ENCODE measurements at places on chromosomes 7 and 10.

GRCh38 chr7:37669818-37670217 lies 13.7 kb upstream of the GPR141 start:
- DNase-seq = no peak

DNA sequence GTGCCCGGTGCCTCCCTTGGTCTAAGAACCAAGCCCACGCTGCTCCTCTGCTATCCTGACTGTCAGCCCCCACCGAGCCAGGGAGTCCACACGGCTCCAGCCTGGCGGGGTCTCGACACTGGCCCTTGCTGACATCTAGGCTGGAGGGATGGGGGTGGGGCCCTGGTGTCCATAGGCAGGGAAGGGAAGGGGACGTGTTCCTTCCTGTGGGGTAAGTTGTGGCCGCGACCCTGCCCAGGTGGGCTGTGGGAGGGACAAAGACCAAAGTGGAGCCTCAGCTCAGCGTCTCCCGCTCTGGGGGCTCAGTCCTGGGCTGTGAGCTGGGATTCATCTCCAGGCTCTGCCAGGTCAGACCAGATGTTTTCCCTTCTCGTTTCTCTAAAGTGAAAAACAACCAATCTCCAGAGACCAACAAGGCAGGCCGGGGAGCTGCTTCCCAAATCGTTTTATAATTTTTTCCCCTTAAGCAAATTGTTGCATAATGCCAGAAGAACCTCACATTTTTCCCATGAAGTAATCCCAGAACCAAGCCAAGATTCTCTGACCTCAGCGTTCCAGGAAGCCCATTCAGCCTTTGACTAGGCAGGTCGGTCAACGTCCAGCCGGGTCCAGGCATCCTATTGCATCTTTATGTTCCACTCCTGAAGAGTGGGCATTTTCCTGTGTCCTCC lies 101.2 kb downstream of the RGS10 start:
- DNase-seq = no peak

DNA sequence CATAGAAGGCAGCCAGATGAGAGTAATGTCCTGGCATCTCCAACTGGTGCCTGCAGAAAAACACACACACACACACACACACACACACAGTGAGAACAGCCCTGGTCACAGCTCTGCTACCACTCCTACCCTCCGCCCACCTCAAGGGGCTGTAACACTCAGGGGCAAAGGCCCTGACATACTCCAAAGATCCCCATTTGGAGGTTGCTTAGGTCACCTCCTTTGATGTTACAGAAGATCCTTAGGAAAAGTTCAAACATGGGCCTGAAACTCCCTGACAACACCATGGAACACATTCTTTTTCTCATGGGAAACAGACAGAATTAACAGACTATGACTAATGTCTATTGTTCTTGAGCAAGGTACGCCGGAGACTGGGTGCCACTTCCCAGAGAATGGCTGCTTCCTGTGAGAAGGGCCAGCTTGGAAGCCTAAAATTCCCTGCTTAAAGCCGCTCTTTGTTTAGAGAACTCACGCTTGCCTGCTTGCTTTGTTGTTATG lies 27.7 kb downstream of the DENND11 start:
- DNase-seq = no peak

DNA sequence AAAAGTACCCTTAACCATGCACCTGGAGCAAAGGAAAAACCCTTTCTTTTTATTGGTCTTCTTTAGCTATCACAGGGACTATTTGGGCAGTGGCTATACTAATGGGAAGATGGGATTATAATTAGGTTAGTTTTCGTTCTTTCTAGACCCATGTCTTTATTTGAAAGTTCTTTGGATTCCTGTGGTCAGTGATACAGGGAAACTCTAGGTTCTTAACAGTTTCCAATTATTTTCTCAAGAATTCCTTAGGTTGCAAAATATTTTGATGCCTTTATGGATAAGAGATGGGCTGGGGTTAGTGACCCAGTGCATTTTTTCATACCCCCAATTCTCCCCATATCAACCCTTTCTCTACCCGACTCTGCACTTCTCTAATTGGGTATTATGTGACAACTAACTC lies 49.0 kb downstream of the ADD3 start:
- DNase-seq = no peak

- no peak for DNase-seq
These were observed 202.0 kb upstream of the NRP1 start for GRCh38 chr10:33536508-33536907.

DNA sequence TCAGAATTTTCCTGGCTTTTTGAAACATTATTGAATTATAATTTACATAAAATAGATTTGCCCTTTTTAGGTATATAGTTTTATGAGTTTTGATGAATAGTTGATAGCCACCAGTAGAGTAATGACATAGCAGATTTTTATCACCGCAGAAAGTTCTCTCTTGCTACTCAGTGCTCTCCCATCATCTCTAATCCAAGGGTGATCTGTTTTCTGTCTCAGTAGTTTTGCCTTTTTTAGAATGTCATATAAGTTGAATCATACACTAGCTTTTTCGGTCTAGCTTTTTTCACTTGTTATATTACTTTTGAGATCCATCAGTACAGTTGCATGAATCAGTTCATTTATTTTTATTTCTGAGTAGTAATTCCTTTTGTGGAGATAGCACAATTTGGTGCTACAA lies 17.9 kb downstream of the RSBN1L start:
- DNase-seq = no peak

- DNase-seq = no peak
These were observed 332.1 kb upstream of the SORCS1 start for GRCh38 chr10:107496594-107496993.

- DNase-seq = no peak
These were observed 36.1 kb downstream of the AGK start for GRCh38 chr7:141587304-141587703.

DNA sequence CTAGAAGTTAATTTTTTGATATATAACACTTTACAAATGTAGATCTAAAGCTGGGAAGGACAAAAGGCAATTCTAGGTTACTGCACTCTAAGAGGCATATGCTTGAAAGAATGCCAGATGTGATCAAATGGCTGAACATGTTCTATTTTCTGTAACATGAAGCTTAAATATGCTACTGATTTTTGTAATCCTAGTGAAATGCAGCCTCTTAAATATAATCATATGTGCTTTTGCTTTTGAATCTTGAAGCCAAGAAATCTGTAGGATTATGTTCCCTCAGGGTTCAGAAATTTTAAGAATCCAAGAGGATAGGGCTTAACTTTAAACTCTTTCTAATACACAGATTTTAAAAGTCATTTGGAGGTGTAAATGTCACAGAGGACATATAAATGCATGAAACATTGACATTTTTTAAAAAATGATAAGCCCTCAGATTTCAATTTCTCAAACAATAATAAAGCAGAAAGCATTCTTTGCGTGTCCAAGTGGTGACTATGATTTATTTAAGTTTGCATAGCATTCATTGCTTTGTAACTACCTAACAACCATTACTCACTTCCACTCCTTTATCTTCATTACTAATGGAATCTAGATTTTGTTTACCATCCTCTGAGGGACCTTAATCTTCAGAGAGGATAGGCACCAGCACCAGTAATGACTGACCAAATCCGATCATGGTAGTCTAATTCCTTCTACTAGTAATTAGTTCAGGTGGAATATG lies 170.4 kb downstream of the MAGI2 start:
- no peak for DNase-seq

GRCh38 chr7:55082228-55082603 lies 63.4 kb downstream of the EGFR start:
- no peak for DNase-seq

DNA sequence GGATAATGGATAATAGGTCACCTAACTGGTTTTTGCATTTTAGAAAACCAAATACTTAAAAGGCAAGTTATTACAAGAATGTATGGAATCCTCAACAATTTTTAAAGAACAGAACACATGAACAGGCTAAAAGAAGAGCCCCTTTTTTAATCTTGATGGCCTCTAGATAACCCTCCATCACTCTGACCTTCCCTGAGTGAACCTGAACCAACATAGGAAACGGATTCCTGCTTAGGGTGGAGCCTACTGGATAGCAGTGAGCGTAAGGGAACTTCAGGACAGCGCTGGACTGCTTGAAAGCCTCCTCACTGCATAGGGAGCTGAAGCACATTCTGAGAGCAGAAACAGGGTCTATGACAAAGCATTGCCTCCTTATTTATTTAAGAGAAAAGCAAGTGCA lies 20.5 kb downstream of the TRPV5 start:
- DNase-seq = no peak

GRCh38 chr10:14219411-14219810 lies 111.3 kb downstream of the FRMD4A start:
- DNase-seq = no peak

DNA sequence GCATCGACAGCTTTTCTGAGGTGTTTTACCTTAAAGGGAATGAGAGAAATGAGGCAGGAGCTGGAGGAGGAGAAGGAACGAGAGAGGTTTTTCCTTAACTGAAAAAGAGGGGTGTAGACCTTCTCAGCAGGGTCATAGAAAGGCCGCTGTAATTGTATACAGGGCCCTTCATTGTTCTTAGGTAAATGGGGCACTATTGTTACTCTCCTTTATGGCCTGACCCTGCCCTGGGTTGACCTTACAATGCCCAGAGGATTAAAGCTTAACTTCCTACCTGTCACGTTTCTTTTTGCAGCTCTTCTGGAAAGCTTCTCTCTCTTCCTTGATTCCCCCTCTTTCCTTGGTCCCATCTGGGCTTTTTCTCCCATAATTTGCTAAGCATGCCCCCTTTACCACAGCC lies 13.7 kb upstream of the PDLIM1 start:
- no peak for DNase-seq

DNA sequence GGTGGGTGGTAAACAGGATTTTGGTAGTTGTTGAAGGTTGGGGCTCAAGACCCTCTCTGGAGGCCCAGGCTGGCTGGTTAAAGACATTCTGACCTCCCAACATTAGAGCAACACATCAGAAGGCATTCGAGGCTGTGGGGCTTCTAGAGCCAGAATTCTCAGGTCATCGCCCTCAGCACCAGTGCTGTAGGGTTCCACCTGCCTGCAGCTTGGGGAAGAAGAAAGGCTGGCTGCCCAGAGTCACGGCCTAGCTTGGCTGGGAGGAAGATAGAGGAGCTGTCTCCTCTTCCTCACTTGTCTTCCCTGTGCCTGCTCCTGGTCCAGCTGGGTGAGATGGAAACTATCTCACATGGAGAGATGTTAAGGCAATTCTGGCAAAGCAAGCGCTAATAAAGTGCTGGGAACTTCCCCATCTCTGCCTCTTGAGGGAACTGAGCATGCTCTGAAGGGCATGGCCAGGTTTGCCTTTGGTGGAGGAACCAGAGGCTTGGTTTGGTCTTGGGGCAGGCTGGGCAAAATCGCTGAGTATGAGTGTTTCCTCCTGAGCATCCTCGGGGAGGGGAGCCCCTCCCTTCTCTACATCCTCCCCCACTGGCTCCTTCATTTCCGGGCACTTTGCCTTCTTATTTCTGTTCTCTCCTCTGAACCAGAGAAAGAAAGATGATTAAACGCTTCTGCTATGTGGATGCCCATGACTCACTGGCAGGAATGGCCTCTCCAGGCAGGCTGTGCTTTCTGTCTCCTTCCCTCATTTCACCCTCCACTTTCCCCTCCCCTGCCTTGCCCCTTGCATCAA lies 509.0 kb upstream of the PODXL start:
- DNase-seq = no peak

GRCh38 chr10:12269056-12269455 lies 73.1 kb downstream of the CDC123 start:
- DNase-seq = no peak

GRCh38 chr7:100855515-100855914 lies 3.0 kb downstream of the SLC12A9 start:
- no peak for DNase-seq

GRCh38 chr7:95481271-95482165 lies 4.2 kb upstream of the ASB4 start:
- no peak for DNase-seq

- no peak for DNase-seq
These were observed 363.7 kb downstream of the BMPER start for GRCh38 chr7:34269084-34269483.

GRCh38 chr7:47477191-47478016 lies 104.5 kb downstream of the TNS3 start:
- DNase-seq = no peak

DNA sequence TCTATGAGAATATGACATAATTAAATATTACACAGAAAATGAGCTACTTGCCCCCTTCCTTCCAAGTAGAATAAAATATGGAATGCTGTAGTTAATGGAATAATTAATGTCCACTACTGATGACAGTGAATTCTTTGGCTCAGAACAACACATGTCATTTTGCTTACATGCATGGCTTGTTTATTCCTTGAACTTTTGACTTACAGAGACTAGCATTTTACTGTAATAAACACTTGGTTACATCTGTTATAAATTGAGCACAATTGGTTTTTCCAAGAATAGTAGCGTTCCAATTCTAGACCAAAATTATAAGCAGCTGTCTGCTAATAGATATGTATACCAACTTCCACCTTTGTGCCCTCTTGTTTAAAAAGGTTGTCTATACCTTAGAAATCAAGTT lies 286.7 kb downstream of the OTUD1 start:
- no peak for DNase-seq

GRCh38 chr7:47500103-47500563 lies 81.8 kb downstream of the TNS3 start:
- DNase-seq = no peak

DNA sequence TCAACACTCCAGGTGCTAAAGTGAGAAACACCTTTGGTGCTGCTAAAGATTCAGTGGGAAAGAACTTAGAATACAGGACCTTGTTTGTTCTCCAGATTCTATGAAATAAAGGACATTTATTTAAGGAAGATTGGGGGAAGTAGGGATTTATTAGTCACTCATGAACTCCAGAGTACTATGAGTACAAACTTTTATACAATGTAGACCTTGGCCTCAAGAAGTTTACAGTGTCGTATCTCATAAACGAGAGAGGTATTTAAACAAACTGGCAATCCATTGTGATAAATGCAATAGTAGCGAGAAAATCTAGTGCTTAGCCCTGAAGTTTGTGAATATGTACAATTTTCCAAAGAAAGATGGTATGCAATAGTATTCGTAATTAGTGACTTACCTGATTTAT lies 59.1 kb downstream of the TES start:
- DNase-seq = no peak

GRCh38 chr7:151876899-151877777 lies at the start of gene PRKAG2:
PRKAG2 (minus strand) TSS chr7:151877115; CDS start chr7:151876620, 495 bp downstream.
- peak; percentile 25 for DNase-seq

- DNase-seq = no peak
These were observed 289.4 kb downstream of the DNAJB6 start for GRCh38 chr7:157625973-157626742.

DNA sequence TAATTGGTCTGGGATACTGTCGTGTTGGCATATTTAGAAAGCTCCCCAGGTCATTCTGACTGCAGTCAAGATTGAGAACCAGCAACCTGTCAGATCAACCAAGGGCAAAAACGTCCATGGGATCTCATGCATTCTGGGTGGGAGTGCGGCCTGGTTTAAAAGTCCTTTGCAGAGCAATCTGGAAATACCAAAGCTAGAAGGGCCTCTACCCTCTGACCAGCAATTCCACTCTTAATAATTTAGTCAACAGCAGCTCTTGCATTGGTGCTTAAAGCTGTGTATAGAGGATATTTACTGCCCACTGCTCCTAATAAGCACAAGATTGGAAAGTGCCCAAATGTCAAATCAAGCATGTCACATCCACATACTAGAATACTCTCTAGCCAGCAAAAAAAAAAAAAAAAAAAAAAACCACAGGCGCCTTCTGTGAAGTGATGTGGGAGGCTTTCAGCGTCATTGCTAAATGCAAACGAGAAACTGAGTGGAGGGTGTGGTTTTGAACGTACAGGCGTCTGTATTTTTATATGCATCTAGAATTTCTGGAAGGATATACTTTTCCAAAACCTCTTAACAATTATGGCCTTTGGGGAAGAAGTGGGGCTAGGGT lies 44.8 kb upstream of the HSPA12A start:
- DNase-seq = no peak

- DNase-seq = no peak
These were observed 119.8 kb downstream of the SLIT1 start for GRCh38 chr10:97065686-97066660.

- DNase-seq = no peak
These were observed 942 bp downstream of the TRAPPC14 start for GRCh38 chr7:100157334-100158228.
